ENCODE measurements at places on chromosomes 1 and 21.

DNA sequence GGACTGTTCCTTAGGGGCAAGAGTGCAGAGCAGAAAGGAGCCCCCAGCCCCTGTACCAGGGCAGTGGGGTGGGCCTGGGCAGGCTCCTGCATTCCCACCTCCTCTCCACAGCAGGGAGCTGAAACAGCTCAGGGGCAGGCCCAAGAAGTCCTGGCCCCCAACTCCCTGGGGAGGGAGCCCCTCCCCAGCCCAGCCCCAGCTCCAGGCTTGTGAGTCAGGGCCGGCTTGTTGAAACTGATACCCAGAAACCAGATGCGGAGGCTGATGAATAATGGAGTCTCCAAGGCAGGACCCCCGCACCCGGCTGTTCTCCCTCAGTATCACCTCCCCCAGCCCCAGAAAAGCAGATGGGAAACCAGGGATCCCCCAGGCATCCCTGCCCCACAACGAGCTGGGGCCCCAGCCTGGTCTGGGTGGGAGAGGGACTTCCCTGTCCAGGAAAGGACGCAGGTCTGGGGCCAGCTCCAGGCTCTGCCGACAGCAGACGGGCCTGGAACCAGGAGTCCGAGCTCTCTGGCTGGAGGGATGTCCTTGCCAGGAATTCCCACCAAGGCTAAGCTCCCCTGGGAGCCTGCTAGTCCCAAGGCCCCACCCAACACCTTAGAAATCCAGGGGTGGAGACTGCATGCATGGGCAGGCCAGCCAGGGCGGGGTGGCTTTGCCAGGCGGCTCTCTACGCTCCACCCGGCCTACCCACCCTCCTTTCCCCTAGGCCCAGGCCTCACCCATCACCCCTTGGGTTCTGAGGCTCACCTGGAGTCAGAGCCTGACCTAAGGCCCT is 2.7 kb downstream of the PLEKHG5 start:
- DNase-seq, result no peak

DNA sequence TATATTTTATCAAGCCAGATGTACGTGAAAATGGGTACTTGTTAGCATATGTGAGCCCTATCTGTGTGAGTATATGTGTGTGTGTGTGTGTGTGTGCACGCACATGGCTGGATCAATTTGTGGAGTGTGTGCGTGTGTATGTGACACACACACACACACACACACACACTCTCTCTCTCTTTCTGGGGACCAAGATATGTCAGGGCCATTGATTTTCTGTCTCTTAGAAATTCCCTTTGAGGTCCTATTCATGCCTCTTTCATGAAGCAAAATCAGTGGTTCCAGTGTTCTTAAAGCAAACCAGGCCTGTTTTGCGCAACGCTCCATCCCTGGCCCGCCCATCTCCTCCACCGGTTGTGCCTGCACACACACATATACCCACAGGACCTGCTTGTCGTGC is 90.0 kb downstream of the EPHB2 start:
- DNase-seq, result no peak

- DNase-seq, result no peak
Observed at GRCh38 chr1:168472223-168472622, 71.6 kb downstream of the XCL2 start.

- peak; percentile 97 for DNase-seq
Observed at GRCh38 chr1:15948595-15949452, 27.1 kb downstream of the ZBTB17 start.

- no peak for DNase-seq
Observed at GRCh38 chr1:30061292-30062220, 661.8 kb downstream of the MATN1 start.

DNA sequence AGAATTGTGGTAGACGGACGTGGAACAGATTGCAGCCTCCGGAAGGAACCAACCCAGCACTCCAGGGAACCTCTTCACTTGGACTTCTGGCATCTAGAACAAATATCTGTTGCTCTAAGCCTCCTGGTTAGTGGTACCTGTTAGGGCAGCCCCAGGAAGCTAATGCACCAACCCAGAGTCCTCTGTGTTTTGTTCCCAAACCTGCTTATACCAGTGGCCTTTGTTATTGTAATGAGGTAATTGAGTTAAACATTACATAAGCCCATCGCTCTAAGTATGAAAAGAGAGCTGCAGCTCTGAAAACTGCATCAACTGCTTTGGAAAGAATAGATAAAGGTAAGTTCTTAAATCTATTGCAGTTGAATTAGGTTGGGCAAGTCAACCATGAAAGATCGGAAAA is 516.7 kb downstream of the NPHP4 start:
- no peak for DNase-seq

DNA sequence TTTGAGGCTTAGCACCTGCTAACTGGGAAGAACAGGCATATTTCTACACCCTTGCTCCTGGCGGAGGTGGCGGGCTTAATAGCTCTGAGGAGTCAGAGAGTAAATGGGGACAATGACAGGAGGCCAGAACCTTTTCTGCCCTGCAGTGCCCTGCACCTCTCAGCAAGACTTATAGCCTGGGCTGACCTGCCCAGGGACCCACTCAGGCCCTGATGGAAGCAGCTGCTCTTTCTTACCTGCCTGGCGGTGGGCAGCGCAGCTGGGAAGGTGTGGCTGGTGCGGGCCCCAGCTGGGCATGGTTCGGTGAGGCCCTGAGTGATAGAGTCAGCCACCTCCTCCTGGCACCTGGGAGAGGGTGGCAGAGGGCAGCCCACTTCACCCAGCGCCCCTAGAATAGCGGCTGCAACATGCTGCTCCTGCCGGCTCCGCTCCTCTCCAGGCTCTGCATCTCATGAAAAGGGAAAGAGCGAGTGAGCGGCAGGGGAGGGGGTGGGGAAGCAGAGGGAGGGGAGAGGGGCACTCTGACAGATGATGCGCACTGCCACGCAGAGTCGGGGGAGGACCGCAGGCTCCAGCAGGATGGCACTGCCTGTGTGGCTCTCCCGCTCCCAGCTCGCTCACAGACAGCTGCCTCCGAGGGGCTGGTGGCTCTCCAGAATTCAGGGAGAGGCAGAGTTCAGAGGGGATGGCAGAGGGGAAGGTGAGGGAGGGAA is at the start of gene RGS8:
Gene RGS8 (minus strand): TSS at position 472 of the 713 bp plus-strand sequence. CDS start 14,938 bp downstream, outside the sequence.
- no peak for DNase-seq

GRCh38 chr1:180155182-180155682 is 563 bp downstream of the QSOX1 start:
- no peak for DNase-seq

DNA sequence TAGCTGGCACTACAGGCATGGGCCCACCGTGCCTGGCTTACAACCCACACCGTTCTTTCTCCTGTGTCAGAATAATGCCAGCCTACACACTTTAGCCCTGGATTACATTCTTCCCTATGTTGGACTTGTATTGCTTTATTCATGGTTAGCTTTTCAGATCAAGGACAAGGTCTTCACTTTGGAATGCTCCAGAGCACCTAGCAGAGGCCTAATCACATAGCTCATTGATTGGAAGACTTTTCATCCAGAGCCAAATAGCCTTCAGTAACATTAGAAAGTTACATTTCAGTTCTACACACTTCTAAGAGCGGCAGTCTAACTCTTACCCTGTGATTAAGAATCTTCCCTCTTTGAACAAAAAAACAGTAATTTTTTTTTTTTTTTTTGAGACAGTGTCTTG is 29.4 kb upstream of the ZFYVE9 start:
- no peak for DNase-seq

DNA sequence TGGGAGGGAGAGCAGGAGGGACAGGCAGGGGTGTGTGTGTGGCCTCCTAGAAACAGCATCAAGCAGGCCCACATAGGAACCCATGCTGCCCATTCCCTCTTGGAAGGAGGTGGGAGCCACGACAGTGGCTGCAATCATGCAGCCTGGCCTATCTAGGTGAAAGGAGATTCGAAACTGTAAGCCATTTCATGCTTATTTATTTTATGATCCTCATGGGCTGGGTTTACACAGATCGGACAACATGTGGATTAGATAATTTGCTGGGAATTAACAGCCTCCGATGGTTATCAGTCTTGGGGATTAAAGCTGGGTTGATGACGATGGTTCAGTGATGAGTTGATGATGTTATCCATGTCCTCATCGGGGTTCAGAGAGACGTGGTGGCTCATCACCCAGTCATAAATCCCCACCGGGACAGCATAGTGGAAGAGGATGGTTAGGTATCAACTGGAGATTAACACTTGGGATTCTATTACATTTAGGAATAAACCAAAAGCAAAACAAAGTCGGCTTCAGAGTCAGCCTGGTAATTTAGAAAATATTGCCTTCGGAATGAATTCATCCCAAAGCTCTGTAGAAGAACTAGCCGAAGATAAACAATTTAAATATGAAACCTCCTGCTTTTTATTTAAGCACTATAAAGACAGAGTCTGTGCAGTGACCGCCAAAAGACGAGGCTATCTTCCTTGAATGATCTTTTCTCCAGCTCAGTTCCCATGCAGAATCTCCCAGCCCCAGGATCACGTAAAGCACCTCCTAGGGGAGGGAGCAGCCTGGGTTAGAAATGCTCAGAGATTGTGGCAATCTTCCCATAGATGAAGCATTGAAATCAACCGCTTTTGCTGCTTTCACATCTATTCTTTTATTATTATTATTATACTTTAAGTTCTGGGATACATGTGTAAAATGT is 252.8 kb downstream of the FOXD2 start:
- no peak for DNase-seq

Measured in fibroblast of pulmonary artery (primary cell).